ENCODE measurements at places on chromosomes 7 and 10.

GRCh38 chr10:12590675-12591659, 241.6 kb downstream of the CAMK1D start:
- DNase-seq: no peak

GRCh38 chr7:88071994-88072714, 138.1 kb downstream of the ADAM22 start:
- no peak for DNase-seq

DNA sequence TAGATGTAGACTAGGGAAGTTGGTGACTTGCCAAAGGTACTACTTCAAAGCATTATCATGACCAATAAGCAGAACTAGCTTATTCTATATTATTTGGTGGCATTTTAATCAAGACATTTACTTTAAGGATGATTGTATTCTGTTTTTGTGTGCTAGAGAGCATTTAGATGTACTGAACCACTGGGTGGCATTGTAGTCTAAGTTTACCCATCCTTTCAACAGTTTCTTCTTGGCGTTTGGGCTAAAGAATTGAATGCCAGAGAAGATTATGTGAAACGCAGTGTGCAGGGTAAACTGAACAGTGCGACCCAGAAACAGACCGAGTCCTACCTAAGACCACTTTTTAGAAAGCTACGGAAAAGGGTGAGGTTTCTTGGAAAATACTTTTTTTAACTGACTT, 26.8 kb downstream of the PRPF18 start:
- no peak for DNase-seq

GRCh38 chr10:114271075-114271778, 32.2 kb downstream of the VWA2 start:
- no peak for DNase-seq

DNA sequence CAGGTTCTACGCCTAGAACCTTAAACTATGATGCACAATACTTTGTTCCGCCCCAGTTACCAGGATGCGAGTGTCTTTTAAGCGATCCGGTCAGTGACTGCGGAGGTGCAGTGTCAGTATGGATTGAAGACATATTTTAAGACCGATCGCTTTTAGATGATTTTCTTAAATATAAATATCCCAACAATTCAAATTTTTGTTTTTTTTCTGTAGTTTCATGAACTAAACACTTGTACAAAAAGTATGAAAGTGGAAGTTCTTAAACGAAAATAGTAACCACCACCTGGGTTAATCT, 835 bp downstream of the COMMD3 start:
- no peak for DNase-seq

Data from GDM1 (cell line).